ENCODE measurements at places on chromosomes 2 and 18. TPM values are rescaled to one million over a fixed set of nuclear protein-coding genes. Genes with fewer than 3 reads are reported as not detected.

The CIB4 gene
- not detected for total RNA-seq

The SLC1A4 gene
- total RNA-seq = 14.4 TPM

The VWC2L gene
- not detected for total RNA-seq

The ZNF385B gene
- not detected for total RNA-seq

The GAL3ST2 gene
- 0.85 TPM for total RNA-seq

The ZNF396 gene
- 2.0 TPM for total RNA-seq

The MEP1B gene
- total RNA-seq = not detected

The ASB3 gene
- 26.5 TPM for total RNA-seq

The SLC5A7 gene
- not detected for total RNA-seq

The ARHGAP25 gene
- total RNA-seq = 5.6 TPM
